ENCODE measurements at places on chromosomes 16 and 17. TPM values are rescaled to one million over a fixed set of nuclear protein-coding genes. Genes with fewer than 3 reads are reported as not detected.

The RPUSD1 gene
- total RNA-seq: 24.3 TPM

The MAF gene
- total RNA-seq: 70.3 TPM

The PIRT gene
- not detected for total RNA-seq

The TAC4 gene
- total RNA-seq: not detected

The LRRC36 gene
- not detected for total RNA-seq

- no peak for DNase-seq
These were observed 772.1 kb upstream of the RBFOX1 start for GRCh38 chr16:6560306-6561100.

- DNase-seq: no peak
These were observed 13.0 kb downstream of the SPIRE2 start for GRCh38 chr16:89841275-89841674.

DNA sequence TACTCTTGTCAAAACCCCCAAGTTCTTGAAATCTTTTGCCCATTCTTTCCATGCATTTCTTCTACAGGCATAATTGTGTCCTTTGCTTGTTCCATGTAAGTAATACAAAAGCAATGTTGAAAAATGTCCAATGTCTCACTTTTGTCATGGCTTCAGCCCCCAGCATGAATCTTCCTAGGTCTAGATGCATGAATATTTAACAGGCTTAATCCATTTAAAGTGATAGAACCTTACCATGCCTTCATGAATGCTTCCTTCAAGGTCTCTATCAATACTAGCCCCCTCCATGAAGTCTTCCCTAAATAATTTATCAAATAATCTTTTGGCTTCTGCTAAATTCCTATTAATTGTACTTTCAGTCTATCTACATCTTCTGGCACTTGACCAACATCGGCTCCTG is 46.1 kb upstream of the ANKFY1 start:
- DNase-seq: no peak

- no peak for DNase-seq
These were observed 237.3 kb downstream of the MSI2 start for GRCh38 chr17:57493625-57494024.

GRCh38 chr17:71111934-71112333 is 942.6 kb downstream of the KCNJ2 start:
- no peak for DNase-seq

GRCh38 chr17:42653179-42654124 is 5.6 kb upstream of the TUBG2 start:
- DNase-seq: no peak

DNA sequence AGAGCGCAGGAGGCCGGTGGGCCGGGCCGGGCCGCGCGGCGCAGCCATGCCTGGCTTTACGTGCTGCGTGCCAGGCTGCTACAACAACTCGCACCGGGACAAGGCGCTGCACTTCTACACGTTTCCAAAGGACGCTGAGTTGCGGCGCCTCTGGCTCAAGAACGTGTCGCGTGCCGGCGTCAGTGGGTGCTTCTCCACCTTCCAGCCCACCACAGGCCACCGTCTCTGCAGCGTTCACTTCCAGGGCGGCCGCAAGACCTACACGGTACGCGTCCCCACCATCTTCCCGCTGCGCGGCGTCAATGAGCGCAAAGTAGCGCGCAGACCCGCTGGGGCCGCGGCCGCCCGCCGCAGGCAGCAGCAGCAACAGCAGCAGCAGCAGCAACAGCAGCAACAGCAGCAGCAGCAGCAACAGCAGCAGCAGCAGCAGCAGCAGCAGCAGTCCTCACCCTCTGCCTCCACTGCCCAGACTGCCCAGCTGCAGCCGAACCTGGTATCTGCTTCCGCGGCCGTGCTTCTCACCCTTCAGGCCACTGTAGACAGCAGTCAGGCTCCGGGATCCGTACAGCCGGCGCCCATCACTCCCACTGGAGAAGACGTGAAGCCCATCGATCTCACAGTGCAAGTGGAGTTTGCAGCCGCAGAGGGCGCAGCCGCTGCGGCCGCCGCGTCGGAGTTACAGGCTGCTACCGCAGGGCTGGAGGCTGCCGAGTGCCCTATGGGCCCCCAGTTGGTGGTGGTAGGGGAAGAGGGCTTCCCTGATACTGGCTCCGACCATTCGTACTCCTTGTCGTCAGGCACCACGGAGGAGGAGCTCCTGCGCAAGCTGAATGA is 606 bp downstream of the THAP11 start:
- no peak for DNase-seq

GRCh38 chr17:16962804-16963203 is 9.1 kb downstream of the TNFRSF13B start:
- DNase-seq: no peak

DNA sequence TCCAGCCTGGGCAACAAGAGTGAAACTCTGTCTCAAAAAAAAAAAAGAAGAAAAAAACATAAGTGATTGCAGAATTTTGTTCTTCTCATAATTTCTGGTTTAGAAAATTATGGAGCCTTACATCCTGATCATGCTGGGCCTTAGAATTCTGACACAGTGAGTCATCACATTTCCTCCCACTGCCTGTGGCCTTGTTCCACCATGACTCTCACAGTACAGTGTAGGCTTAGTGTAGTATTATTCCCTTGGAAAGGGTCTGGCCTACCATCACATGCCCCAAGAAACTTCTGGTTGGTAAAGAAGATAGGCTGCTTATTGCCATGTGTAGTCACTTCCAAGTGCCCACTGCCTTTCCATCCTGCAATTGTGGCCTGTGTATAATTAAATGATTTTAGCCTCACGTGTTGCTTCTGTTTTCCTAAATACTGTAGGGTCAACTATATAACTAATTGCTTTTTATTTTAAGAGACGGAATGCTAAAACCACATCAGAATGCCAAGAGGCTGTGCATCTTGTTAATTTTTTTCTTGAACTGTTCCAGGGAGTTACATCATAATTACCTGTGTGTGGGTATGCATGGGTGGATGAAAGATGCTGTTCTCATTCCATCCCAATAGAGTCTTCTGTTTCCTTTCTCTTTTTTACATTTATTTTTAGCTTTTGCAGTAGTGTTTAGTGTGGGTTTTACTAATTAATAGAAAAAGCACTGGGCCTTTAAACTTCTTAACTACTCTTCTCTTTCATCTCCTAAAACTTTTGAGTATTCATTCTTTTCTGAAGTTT is 25.9 kb downstream of the OGFOD1 start:
- DNase-seq: no peak

DNA sequence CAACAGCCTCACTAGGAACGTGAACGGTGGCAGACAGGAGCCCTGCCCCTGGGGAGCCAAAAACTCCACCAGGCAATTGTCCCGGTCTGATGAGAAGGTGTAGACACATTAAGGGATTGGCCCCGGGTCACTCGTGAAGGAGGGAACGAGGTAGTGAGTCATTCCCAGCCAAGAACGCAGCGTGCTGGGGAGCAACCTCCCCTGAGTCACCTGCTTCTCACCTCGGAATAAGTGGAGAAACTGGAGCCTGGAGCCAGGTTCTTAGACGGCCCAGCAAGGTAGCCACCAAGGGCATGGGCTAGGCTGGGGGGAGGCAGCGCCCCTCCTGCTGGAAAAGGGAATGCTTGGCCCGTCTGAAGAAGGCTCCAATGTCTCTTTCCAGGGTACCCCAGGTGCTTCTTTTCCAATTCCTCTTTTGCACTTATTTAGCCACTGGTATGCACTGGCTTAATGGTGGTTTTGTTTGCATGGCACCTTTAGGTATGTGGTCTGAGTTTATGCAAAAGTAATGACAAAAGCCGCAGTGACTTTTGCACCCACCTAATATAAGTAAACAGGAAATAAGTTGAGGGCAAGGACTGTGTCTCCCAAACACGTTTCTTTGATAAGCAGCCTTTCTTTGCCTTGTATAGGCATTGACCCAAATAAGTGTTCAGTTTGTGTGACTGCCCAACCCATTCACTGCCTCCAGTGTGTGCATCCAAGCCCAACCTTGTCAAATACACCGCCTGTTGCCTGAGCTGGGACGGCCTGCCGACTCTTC is 1.8 kb upstream of the HELZ start:
- peak; percentile 75 for DNase-seq

GRCh38 chr16:54431997-54432896 is 145.7 kb upstream of the IRX3 start:
- DNase-seq: no peak

DNA sequence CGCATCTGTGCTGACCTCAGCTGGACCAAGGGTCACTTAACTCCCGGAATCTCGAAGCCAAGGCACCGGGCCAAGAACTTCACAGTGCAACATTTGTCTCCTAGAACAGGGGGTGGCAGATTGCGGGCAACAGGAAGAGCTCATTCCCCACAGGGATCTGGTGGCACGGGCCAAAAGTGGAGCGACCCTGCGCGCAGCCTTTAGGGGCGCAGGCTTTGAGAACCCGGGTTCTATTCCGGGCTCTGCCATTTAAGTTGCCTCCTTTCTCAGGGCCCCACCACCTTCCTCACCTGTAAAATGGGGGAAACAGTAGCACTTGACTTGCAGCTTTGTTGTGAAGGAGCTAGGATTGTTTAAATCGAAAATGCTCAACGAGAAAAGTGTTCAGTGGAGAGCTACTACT is 651 bp downstream of the SHMT1 start:
- no peak for DNase-seq

DNA sequence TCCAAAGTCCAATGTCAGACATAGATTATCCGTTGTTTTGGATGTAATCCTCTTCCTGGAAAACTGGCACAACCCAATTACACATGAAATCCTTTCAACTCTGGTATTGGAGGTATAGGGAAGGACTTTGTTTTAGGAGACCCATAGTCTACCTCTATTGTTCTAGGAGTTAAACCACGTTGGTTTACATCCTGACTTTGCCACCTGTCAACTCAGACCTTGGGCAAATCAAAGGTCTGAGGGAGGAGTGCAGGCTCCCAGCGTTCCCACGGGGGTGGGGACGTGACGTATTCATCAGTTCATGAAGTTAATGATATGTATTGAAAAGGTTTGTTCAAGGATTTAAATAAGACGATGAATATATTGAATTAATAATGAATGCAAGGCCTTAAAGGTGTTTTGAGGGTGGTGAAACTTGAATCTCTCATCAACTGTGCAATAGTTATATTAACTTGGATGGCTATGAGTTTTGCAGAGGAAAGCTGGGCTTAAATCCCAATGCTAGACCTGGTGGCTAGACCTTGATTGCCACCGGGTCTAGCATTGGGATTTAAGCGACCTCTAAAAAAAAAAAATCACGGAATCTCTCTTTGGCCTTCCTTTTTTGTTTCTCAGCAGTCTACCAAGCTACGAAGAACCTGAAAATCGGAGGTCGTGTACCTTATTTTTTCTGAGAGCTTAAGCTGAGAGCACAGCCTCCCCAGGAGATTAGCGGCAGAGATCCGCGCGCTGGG is 744 bp upstream of the NF1 start:
- no peak for DNase-seq

GRCh38 chr17:4972752-4973151 is 5.1 kb upstream of the SPAG7 start:
- DNase-seq: no peak

- DNase-seq: no peak
These were observed 204.5 kb downstream of the WWOX start for GRCh38 chr16:78303946-78304345.

All from osteocyte (in vitro differentiated cells).